ENCODE measurements at places on chromosomes 11 and 22.

DNA sequence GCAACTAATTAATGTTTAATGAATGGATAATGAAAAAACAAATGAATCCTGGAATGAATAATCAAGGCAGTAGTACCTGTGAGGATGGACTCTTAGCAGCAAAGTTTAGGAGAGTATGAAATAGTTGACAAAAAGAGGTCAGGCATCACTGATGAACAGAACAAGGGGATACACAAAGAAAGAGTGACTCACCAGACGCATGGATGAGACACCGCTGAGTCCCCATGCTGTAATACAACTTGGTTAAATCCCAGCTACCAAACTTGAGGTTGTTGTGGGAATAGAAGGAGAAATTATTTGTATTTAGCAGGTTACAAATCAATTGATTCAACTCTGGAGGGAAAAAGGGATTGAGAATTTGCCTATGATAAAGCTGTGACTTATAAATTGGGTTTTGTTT, 976.9 kb upstream of the TENM4 start:
- no peak for DNase-seq

DNA sequence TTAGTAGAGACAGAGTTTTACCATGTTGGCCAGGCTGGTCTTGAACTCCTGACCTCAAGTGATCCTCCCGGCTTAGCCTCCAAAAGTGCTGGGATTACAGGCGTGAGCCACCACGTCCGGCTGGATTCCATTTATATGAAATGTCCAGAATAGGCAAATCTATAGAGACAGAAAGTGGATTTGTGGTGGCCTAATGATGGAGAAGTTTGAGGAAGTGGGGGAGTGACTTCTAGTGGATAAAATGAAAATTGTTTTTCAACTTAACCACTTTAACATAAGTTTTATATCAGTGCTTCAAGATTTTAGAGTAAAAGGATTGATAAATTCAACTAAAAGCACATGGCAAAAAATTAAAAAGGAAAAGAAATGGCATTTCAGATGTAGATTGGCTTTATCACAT, 66.2 kb downstream of the HIPK3 start:
- no peak for DNase-seq

GRCh38 chr11:94342250-94342649, 37.9 kb downstream of the IZUMO1R start:
- no peak for DNase-seq

GRCh38 chr11:130129922-130130321, 29.7 kb upstream of the ST14 start:
- no peak for DNase-seq

GRCh38 chr11:65058419-65059054, at the start of gene NAALADL1:
NAALADL1 (minus strand) TSS chr11:65058553; CDS start chr11:65058521, 32 bp downstream.
- DNase-seq = no peak

DNA sequence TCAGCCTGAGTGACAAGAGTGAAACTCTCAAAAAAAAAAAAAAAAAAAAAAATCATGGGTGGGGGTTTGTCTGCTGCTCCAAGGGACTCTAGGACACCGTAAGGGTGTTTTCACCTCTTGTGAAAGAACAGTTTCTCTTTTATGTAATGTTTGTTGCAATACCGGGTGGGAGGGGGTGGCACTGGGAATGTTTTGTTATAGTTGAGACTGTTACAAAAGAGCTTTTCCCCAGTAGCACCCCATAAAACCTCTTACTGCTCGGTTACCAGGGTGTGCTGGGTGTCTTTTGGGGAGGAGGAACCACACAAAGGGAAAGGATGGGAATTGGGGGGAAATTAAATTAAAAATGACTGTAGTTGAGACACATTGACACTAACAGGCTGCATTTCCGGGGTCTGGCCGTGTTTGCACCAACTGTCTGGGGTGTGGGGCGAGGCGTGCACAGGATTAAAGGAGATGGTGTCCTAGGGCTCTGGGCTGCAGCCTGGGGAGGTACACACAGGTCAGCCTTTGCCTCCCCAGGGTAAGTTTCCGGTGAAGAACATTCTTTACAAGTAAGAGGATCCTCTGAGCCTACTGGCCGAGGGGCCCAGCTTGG, 1.6 kb downstream of the NFAM1 start:
- no peak for DNase-seq

- DNase-seq = no peak
Observed at GRCh38 chr11:58958500-58958899, 19.2 kb downstream of the GLYATL1 start.

DNA sequence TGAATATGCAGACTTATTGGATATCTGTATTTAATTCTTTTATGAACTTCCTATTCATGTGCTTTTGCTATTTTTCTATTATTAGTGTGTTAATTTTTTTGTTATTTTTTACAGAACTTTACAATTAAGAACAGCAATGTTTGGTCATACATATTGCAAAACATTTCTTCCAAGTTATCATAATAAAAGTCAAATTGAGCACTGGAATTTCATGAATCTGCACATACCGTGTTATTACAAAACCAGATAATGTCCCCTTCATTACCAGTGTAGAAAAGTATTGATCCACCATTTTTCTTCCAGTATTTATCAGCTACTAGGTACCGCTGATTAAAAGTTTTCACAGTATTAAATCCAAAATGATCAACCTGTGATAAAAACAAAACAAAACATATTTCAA, 40.5 kb downstream of the PRCP start:
- no peak for DNase-seq

- no peak for DNase-seq
Observed at GRCh38 chr11:96713301-96713700, 323.5 kb downstream of the JRKL start.

DNA sequence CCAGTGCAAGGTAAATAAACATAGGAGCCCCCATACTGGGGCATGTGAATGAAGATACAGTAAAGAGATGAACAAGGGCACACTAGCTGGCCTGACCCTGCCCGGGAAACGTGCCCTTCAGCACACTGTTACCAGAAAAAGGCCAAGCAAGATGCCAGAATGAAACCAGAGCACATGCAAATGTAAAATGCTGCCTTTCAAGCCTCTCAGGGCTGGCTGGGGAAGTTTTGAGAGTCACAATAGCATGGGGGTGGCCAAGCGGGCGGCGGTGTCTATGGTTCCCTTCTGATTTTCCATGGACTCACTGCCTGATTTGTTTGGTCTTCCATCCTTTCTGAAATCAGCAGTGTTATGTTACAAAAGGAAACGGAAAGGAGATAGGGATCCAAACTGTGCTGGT, 18.9 kb upstream of the SUSD2 start:
- no peak for DNase-seq

- DNase-seq = peak; percentile 34
Observed at GRCh38 chr11:122422682-122423081, 232.8 kb upstream of the UBASH3B start.

GRCh38 chr11:102577723-102578122, 47.2 kb upstream of the MMP7 start:
- DNase-seq = no peak

GRCh38 chr11:123707606-123708205, 33.8 kb downstream of the ZNF202 start:
- DNase-seq = peak; percentile 47

DNA sequence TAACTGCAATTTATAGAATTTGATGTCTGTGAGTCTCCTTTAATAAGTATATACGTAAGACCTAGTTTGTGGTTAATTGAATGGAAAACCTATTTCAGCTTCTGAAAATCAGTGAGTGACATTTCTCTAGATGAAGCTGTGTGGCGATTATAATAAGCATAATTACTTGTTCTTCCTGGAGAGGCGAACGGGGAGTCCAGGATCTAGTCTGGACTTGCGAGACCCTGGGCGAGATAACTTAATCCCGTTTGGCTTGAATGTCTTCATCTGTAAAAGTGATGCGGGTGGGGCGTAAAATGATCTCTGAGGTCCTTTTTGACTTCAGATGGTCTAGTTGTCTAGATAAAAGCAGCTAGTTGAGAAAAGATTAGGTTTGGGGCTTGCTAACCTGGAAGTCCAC, 1.1 kb downstream of the PRRG4 start:
- DNase-seq = no peak

DNA sequence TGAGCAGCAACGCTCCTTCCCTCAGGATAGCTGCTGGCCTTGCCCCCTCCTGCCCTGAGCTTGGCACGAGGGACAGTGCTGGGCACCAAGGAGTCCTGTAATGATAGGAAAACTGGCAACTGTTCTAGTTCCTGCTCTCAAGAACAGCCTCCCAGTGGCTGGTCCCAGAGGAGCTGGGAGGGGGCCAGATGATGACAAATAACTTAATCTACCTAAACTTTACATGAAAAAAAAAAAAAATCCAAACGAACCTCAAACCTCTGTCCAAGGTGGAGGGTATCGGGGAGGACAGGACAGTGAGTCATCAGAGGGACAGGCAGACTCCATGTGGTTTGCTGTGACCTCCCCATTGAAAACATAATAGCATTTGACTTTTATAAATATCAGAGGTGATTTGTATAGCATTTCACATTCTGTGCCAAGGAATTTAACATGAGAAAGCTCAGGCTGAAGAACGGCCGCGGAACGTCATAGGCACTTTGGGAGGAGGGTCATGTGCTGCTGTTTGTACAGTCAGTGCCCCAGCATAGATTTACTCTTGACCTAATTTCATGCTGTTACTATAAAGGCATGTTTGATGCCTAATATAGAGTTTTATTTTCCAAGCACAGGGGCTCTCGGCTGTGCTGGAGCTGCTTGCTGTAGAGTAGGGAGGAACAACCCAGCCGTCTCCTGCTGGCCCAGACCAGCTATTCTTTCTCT, 98.2 kb upstream of the NNMT start:
- peak; percentile 82 for DNase-seq

GRCh38 chr22:30370641-30371230, 13.9 kb downstream of the CCDC157 start:
- DNase-seq = no peak

GRCh38 chr22:37599153-37599552, 9.5 kb upstream of the GGA1 start:
- no peak for DNase-seq

DNA sequence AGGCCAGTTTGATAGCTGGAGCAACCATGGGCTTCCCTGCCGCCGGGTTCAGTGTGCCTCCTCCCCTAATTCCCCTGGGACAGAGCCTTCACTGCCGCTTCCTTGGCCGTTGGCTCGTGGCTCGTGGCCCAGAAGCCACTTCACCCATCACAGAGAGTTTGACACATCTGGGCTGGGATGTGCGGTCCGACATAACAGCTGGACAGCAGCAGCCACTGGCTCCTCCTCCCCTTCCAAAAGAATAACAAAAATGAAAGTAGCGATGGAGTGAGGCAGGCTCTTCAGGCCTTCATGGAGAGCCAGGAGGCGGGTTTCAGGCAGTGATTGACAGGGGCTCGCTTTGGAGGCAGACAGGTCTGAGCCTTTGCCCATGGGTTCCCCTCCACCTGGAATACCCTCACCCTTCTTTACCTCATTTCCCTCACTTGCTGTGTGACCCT, 8.2 kb downstream of the CREB3L1 start:
- DNase-seq = no peak

DNA sequence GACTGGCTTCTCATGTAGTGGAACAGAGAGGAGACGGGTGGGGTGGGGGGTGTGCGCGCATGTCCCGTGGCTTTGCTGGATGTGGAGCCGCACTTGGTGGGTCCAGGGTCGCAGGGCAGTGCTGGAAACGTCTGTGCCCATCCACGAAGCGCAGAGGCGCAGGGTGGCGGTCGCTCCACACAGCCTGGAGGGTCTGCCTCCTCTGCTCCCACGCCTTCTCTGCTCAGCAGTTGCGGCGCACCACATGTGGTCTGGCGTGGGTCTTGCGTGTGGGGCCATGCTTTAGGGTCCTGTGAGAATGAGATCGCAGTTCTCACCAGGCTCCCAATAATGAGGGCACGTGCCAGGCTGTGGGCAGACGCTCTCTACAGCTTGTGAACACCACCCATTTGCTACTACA, 50.7 kb downstream of the MUC6 start:
- DNase-seq = no peak

DNA sequence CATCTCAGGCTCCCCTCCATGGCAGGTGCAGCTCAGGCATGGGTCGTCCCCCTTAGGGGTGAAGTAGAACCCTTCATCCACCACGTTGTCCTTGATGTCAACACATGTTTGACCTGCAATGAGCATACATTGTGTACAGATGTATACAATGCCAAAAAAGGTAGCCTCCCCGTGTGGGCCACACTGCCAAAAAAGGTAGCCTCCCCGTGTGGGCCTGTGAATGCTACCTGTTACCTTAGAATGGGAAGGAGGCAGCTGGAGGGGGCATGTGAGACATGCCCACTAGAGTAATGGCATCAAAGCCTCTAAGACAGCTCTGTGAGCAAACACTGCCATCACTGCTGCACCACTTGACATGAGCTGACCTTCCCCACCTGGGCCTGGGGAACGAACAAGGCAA, 73.7 kb downstream of the DGCR2 start:
- no peak for DNase-seq

GRCh38 chr11:17551347-17552040, 4.4 kb downstream of the OTOG start:
- no peak for DNase-seq

DNA sequence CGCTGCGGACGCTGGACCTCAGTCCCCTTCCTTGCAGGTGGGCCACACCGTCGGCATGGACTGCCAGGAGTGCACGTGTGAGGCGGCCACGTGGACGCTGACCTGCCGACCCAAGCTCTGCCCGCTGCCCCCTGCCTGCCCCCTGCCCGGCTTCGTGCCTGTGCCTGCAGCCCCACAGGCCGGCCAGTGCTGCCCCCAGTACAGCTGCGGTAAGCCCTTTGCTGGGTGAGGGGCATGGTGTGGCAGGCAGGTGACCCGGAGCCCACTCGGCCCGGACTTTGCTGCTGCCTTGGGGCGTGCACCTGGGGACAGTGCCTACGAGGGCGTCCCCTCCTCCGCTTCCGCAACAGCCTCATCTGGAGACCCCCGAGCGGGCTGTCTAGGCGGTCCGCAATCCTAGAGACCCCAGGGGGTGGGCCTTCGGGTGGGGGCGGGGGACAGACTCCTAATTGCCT, 25.4 kb upstream of the MUC5B start:
- DNase-seq = no peak

DNA sequence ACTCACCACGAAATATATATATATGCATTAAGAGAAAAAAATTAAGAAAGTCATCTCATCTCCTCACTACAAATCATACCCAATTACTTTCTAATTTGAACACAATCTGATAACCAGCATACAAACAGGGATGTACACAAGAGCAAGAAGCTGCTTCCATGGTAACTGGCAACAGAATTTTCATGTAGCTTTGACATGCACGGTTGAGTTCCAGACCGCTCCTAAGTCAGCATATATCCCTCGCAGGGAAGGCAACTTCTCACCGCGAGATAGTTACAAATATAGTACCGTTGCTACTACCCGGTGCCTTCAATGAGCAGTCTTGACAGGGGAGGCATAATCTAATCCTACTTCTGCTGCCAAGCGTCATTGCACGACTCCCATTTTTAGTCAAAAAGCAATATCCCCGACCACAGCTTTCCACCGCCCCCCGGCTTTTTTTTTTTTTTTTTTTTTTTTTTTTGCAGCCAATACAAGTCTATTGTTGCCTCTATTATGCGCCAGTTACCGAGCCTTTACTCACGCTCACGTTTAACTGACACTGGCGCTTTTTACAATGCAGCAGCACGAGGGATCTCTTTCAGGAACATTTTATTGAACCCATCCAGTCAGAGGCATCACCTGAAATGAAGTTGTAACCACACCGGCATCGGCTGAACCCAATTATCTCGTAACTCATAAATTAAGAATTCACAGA, 2.2 kb downstream of the CADM1 start:
- DNase-seq = no peak

- DNase-seq = no peak
Observed at GRCh38 chr22:37249986-37250385, 5.9 kb upstream of the RAC2 start.

GRCh38 chr11:43356336-43356735, 2.4 kb upstream of the TTC17 start:
- no peak for DNase-seq

GRCh38 chr11:5620651-5621521, 3.9 kb upstream of the TRIM34 start:
- no peak for DNase-seq

GRCh38 chr11:73649206-73649605, 2.8 kb downstream of the PLEKHB1 start:
- no peak for DNase-seq
